ENCODE measurements at places on chromosomes 4 and X.

- no peak for DNase-seq
Observed at GRCh38 chr4:183658362-183659028, 490 bp downstream of the RWDD4 start.

DNA sequence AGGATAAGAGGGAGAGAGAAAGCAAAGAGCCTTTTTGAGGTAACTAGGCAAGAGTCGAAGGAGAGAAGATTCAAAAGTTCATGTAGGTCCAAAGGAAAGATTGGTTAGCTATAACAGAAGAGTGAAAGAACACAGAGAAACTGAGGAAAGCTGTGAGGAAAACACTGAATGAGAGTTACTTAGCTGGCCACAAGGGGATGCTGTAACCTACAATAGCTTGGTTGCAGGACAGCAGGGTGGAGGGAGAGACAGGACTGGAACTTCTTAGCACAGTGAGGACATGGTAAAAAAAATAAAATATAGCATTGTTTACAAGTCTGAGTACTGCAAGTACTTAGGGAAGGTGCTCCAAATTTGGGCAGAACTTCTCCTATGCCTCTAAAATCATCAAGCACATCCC lies 48.3 kb downstream of the RAI2 start:
- no peak for DNase-seq

DNA sequence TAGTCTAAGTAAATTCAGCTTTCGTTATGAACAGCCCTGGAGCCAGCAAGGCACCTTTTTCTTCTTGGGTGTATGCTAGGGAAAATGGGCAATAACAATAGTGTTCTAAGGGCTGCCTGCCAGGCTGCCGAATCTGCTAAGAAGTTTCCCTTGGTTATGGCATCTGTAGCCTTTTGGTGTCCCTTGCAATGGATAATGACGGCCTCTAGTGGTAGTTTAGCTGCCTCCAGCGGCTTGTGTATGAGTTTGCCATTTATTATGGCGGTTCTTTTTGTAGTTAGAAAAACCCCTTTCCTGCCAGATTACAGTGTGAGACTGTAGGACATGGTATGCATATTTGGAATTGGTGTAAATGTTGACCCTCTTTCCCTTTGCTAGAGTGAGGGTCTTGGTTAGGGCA lies 78.9 kb upstream of the SPIN4 start:
- no peak for DNase-seq

- DNase-seq = no peak
Observed at GRCh38 chrX:132452911-132453550, 35.8 kb downstream of the MBNL3 start.

All from activated CD4-positive, alpha-beta T cell treated with anti-CD3 and anti-CD28 coated beads, Interleukin-2, amount 50 U/mL, for 16 hours (primary cell).